OCI-M1 (cell line): ENCODE measurements at places on chromosomes 16 and 17.

GRCh38 chr16:63789603-63790002, 1332.3 kb downstream of the CDH11 start:
- DNase-seq: peak; percentile 56

DNA sequence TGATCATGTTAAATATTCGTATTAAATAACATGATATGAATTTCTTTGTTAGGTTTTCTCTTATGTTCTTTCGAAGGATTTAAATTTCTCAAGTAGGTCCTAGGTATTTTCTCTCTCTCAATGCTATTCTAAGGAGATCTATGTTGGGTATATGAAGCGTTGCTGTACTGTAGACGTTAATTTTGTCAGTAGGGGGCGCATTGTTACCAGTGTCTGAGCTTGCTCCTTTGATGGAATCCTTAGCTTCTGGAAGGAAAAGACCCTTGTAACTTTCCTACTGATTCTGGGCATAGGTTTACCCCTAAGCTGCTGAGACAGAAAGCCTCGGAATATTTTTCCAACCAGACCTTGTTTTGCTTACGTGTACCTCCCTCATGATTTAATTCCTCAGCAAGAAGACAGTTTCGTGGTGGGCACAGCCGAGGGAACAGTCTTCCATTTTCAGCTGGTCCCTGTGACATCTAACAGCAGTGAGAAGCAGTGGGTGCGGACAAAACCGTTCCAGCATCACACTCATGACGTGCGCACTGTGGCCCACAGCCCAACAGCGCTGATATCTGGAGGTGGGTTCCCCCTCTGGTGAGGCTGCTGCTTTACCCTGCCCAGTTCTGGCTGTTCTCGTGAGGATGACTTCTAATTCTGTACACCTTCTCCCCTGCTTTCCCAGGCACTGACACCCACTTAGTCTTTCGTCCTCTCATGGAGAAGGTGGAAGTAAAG, 17.9 kb downstream of the UTP4 start:
- peak; percentile 82 for DNase-seq

GRCh38 chr17:64151016-64151368, 21.0 kb upstream of the ERN1 start:
- no peak for DNase-seq

DNA sequence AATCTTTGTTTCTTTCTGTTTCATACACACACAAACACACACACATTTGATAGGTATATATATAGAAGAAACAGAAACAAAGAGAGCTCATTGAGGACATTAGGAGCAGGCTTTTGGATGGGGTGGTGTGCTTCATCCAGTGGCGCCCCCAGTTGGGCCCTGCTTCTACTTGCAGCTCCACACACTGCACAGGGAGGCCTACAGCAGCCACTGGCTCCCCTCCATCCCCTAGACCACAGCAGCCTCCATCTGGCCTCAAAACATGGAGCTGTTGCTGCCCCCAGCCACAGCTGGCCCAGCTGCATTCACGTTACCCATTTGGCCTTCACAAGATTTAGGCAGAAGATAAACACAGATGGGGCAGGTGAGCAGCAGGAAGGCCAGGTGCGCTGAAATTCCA, 33.1 kb upstream of the NF1 start:
- peak; percentile 16 for DNase-seq

GRCh38 chr16:27270349-27270748, 1.8 kb upstream of the NSMCE1 start:
- DNase-seq: no peak

DNA sequence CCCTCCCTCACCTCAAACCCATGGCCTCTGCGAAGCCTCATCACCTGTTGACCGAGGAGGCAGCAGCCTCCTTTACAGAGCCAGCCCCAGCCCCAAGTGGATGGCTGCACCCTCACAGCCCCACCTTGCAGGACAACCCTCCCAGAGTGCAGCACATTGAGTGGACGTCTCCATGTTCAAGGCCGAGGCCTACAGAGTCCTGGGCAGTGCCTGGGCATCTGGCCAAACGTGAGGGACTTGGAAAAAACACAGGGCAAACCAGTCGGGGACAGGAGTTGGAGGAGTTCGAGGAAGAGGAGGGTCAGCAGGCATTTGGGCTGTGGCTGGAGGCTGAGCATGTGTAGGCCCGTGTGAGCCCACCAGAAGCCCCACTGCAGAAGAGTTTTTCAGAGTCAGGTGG, 39.6 kb downstream of the ACTG1 start:
- DNase-seq: no peak

- no peak for DNase-seq
These were observed 31.6 kb downstream of the ARHGAP17 start for GRCh38 chr16:24983561-24983960.

- no peak for DNase-seq
These were observed 3.4 kb upstream of the SRL start for GRCh38 chr16:4245077-4245791.

DNA sequence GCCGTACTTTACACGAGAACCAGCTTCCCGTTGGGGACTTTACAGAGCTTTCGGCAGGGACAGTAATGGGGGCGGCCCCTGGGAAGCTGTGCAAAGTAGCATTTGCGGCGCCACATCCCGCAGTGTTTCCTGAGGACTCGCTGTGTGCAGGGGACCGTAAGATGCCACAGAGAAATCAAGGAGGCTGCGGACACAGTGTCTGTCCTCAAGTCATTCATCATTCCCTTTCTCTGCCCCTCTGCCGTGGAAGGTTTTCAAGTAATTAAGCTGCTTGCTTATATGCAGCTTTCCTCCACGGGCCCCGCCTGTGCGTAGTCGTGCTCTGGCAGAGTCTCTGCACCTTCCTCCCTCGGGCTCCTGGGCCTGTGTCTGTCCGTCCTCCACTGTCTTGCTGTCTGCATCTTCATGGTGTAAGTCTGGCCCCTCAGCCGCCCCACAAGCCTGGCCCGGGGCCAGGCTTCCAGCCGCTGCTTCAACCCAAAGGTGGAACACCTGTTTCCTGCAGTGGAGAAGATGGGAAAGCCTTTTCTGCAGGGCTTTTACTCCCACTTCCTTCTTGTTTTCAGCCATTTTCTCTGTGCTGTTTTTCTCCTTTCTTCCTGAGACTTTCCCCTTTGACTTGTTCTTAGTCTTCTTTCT, 216.9 kb upstream of the CHMP6 start:
- no peak for DNase-seq

GRCh38 chr17:43914451-43914850, 7.1 kb upstream of the MPP2 start:
- no peak for DNase-seq

- DNase-seq: no peak
These were observed 68.8 kb downstream of the CEP112 start for GRCh38 chr17:66123163-66123562.

- DNase-seq: no peak
These were observed 84.9 kb upstream of the CDC42EP4 start for GRCh38 chr17:73396431-73397277.

DNA sequence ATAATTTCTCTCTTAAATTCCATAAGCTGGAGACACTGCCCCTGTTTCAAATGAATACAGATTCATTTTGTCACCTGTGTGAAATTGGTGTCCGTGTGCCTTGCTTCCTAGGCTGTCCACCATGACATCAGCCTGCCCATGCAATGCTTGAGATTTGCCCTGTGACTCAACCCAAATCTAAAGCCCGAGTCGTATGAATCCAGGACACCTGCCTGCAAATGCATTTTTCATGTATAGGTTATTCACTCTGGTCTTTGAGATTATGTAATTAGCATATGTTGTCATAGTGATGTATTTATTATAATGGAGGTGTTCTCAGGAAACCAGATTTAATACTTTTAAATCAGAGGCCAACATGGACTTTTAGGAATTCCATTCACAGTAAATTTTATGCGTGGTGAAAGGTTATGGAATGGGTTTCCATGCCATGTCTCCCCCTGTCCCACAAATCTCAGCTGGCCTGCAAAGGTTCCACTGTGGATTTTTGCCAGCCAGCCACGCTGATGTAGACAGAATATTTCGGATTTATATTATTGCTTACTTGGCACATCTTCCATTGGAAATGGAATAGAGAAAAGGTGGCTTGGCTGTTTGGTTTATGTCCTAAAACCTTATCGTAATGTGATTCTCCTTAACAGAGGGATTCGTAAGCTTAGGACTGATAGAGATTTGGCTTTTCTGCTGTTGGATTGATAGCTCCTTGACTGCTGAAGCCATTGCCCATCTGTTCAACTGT, 551.1 kb downstream of the WWOX start:
- no peak for DNase-seq

DNA sequence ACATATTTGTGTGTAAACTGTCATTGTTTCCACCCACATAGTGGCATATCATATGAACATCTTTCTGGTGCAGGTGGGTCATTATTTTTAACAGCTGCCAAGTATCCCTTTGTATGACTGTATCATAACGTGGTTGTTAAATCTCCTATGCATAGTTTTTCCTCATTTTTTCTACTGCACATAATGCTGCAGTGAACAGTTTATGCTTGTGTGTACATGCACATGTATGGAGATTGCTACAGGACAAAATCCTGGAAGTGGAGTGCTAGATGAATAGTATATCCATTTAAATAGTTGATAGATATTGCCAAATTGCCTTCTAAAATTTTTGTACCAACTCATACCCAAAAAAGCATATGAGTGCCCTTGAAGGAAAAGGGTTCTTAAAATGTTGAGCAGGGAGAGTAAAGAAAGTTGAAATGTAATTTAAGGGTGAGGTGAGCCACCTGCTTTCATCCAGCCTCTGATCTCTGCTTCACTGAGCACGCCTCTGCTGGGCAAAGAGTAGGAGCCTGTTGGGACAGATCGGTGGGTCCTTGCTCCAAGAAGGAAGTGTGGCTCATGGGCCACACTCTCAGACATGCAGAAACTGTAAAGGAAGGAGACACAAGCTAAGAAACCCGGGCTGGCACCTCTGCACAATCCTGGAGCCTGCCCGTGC, 55.3 kb downstream of the HLF start:
- no peak for DNase-seq

GRCh38 chr16:892536-893255, 78.1 kb downstream of the LMF1 start:
- DNase-seq: no peak

- no peak for DNase-seq
These were observed 17.4 kb downstream of the CTCF start for GRCh38 chr16:67579686-67580085.

GRCh38 chr17:31511195-31511578, 119.7 kb downstream of the RAB11FIP4 start:
- DNase-seq: no peak

GRCh38 chr17:82859431-82860403, 19.9 kb upstream of the ZNF750 start:
- DNase-seq: no peak

GRCh38 chr16:48507391-48507790, 102.6 kb downstream of the N4BP1 start:
- no peak for DNase-seq

- DNase-seq: peak; percentile 97
These were observed 596 bp upstream of the PFN1 start for GRCh38 chr17:4948931-4949320.

DNA sequence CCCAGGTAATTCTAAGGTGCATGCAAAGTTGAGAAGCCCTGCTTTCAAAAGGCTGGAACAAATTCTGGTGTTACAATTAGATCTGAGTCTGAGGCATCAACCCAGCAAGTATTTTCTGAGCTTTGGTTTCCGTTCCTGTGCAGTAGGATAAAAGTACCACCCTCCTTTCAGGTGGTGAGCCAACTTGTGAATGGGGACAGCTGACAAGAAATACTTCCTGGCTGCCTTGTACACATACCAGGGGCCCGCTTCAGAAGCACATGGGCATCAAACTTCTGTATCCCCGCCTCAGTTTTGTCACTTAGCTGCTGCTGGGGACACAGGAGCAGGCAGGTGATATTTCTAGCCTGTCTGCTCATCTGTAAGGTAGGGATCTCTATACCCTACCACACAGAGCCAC, 252.2 kb downstream of the CPPED1 start:
- no peak for DNase-seq

GRCh38 chr16:79069633-79070032, 530.9 kb downstream of the MAF start:
- DNase-seq: no peak

- no peak for DNase-seq
These were observed 13.8 kb upstream of the GSDMA start for GRCh38 chr17:39949028-39949427.

DNA sequence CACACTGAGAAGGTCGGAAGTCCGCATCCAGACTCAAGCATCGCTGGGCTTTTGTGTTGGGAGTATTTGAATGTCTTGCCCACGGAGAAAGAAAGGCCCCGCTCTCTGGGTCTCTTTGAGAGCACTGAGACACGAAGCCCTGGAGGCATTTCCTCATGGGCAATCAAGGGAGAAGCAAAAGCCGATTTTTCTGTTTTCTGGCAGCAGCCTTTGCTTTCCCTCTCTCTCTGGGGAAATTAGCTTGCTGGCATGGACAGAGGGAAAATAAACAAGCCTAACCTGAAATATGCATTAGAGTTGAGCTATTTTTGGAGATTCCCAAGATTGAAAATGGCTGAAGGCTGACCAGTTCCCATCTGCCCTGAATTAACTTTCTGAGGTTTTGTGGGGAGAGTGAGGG, 238.7 kb downstream of the HAPSTR1 start:
- DNase-seq: no peak

GRCh38 chr16:89201439-89202377, 1.4 kb upstream of the SLC22A31 start:
- DNase-seq: peak; percentile 5

DNA sequence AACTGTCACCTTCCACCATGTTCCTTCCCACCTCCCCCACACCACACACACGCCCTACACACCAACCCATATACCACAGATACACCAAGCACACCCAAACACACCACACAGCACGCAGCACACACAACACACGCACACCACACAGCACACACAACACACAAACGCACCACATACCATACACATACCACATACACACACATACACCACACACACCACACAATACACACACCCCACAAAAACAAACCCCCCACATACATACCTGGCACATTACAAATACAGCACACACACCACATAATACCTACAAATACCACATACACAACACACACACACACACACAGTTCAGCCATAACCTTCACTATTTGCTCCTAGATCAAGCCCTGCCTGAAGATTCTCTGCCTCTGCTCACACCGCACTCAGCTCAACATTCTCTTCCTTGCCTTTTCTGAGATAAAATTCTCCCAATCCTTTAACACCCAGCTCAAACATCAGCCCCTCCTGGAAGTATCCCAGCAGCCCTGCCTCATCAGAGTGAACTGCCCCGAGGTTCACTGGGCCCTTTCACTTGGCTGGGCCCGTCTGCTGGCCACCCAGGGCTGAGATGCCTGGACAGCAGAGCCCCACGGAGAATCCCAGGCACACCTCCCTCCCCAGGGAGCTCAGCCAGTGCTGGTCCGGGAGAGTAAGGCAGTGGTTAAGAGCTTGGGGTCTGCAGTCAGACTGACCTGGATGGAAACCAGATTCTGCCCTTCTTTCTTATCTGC, 31.9 kb upstream of the CPNE2 start:
- DNase-seq: no peak

DNA sequence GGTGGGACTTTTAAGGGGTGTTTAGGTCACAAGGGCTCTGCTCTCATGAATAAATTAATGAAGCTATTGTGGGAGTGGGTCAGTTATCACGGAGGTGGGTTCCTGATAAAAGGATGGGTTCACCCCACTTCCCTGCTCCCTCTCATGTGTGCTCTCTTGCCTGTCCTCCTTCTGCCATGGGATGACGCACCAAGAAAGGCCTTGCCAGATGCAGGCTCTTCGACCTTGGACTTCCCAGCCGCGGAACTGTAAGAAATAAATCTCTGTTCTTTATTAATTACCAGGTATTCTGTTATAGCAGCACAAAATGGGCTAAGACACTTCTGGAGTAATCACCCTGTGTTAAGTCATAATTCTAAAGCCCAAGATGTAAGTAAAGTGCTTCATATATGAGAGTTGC, 141.5 kb downstream of the ASIC2 start:
- no peak for DNase-seq
